ENCODE measurements at places on chromosomes 2 and 18. TPM values are rescaled to one million over a fixed set of nuclear protein-coding genes. Genes with fewer than 3 reads are reported as not detected.

The MBOAT2 gene
- 27.3 TPM for polyA plus RNA-seq

The KCNJ13 gene
- 4.3 TPM for polyA plus RNA-seq

The MAP3K19 gene
- polyA plus RNA-seq = not detected

The INPP1 gene
- polyA plus RNA-seq = 48.5 TPM

The GALNT3 gene
- not detected for polyA plus RNA-seq

The EFHD1 gene
- 0.15 TPM for polyA plus RNA-seq

The IL36A gene
- polyA plus RNA-seq = not detected

The PIK3C3 gene
- 95.2 TPM for polyA plus RNA-seq

The INHBB gene
- polyA plus RNA-seq = 8.0 TPM

The SPDYA gene
- 2.3 TPM for polyA plus RNA-seq

The CRYGC gene
- polyA plus RNA-seq = not detected

Measured in Purkinje cell (primary cell).